ENCODE measurements at places on chromosomes 3 and 15.

DNA sequence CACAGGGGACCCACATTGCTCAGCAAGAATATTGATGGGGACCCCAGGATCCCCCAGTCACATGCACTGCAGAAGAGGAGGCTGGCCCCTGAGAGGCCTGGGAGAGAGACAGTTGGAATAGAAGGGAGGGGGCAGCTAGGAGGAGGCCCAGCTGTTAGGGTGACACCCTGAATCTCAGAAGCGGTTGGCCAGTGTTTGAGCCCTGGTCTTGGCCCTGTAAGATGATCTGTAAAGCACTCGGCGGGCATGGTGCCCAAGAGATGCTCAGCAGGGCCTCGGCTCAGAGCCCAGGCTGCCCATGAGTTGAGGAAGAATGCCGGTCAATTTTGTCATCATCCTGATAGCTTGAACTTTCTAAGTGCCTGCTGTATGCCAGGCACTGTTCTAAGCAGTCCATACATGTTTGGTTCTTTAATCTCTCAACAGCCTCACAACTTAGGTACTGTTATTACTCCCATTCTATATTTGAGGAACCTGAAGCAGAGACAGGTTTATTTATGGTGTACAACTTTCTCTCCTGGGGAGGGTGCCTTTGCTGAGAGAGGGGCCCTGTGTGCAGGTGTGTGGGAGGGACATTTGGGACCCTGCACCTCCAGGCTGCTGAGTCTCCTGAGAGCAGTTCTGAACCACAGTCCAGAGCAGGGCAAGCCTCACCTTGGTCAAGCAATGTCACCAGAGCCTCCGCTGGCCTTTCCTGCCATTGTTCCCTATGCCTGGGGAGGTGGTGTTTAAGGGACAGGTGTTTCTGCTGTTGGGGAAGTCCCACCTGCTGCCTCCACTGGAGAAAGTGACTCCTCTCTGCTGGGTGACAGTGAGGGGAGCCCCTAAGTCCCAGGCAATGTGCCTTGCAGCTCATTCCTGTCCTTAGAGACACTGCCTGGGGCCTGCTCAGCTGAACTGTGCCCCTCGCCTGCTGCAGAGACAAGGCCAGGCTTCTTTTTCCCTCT lies 26.0 kb downstream of the SLC6A6 start:
- no peak for DNase-seq

DNA sequence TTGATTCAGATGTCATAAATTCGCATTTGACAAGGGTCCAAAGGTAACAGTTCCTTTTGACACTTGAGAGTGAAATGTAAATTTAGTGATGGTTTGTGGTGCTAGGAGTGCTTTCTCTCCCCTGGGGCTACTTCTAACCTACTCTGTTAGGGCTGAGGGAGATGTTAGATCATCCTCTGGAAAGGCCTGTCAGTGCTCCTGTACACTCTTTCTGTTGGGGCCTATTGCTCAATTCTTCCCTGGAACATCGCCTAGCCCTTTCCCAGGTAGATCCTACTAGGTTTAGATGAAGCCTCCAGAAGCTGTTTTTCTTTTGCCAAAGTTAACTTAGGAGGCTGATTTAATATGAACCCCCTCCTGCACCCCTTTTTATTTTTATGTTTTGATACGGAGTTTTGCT lies 1.4 kb downstream of the PCCB start:
- no peak for DNase-seq

DNA sequence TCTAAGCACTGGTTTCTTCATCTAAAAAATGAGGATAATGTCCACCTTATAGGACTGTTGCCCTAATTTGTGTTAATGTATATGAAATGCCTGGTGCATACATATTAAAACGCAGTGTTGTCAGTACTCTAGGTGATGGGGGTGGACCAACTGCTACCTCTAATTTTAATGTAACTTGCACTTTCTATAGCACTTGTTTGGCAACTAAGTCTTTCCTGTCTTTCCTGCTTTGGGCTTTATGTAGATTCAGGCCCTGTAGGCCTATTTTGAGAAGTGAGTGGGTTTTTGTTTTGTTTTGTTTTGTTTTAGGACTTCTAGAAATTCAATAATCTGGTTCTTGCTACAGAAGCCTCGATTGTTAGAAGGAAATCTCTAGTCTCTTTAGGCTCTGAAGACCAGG lies 21.2 kb downstream of the SLC7A14 start:
- DNase-seq, result no peak

DNA sequence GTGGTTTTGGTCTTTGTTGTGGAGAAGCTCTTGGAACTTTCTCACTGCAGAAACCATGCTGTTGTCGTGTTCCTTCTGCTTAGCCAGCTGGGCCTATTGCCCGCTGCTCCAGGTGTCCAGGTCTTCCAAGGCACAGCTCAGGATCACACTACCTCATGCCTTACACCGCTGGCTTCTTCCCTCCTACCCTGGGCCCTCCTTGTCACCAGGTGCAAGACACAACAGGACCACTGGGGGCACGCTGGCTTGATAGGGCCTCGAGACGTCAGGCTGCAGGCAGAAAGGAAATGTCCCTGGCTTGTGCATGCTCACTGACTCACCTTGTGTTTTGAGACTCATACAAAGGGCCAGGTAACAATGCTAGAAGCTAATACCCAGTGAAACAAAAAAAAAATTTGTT lies 32.3 kb downstream of the PAQR9 start:
- peak; percentile 80 for DNase-seq

- DNase-seq, result no peak
Measured at GRCh38 chr3:49313896-49314688, 25.8 kb downstream of the USP4 start.

DNA sequence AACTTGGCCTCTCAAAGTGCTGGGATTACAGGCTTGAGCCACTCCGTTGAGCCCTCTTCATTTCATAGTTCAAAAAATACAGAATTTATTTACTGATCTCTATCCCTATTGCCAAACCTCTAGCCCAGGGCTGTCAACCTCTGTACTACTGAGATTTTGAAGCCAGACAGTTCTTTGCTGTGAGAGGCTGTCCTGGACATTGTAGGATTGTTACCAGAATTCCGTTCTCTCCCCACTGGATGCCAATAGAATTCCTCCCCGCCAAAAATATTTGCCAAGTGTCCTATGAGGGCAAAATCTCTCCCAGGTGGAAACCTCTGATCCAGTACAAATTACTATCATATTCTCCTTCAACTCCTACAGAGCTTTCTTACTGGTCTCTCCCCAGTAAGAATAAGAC lies 29.6 kb upstream of the ADAMTS9 start:
- no peak for DNase-seq

DNA sequence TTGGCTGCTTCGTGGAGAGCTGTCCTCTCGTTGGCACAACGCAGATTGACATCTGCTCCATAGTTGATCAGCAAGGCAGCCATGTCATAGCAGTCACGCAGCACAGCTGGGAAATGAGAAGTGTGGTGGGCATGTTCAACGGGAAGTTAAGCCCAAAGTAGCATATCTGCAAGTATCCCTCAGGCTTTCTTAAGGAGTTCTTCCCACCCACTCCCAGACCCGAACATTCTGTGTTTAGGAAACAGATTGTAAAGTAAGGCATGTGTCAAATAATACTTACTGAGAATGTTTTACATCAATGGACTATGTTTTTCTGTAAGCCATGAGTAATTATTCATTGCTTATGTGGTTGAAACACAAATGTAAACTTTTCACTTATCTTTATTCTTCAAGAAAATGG lies 9.2 kb downstream of the ASB14 start:
- DNase-seq, result no peak

GRCh38 chr3:23776352-23776891 lies 29.3 kb upstream of the UBE2E1 start:
- DNase-seq, result no peak

DNA sequence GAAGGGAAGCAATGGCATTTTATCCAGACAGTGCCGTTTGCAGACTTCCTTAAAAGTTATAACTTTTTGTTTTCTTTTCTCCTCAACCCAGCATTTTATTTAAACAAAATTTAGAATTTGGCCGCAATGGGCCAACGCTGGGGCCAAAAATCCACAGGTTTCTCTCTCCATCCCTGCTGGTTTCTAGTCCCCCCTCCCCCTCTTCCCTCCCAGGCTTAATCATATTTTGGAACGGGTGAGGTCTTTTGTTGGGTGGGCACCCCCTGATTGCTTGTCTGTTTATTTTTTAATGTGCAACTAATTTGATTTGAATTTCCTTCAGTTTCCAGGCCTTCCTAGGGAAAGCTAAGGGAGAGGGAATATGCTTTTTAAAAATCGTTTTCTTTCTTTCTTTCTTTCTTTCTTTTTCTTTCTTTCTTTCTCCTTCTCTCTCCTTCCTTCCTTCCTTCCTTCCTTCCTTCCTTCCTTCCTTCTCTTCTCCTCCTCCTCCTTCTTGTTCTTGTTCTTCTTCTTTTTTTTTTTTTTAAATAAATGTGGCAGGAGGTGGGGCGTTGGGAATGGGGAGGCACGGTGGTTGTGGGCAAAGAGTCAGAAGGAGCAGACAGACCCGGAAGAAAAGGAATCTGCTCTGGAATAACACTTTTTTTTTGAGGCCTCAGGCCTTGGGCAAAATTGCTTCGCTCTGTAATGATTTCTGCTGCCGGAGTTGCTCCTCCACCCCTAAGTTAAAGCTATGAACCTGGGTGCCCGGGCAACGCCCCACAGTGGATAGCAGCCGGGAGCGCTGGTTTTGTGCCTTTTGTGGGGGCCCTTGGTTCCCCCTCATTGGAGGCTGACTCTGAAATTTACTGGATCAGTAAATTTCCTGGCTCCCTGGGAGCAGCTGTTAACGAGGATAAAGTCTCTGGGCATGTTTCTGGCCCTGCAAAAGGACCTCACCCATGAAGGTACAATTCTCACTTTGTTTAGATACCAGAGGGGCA lies 1.9 kb downstream of the FNDC3B start:
- peak; percentile 53 for DNase-seq

- peak; percentile 74 for DNase-seq
Measured at GRCh38 chr15:77836121-77836692, 203.5 kb upstream of the LINGO1 start.

DNA sequence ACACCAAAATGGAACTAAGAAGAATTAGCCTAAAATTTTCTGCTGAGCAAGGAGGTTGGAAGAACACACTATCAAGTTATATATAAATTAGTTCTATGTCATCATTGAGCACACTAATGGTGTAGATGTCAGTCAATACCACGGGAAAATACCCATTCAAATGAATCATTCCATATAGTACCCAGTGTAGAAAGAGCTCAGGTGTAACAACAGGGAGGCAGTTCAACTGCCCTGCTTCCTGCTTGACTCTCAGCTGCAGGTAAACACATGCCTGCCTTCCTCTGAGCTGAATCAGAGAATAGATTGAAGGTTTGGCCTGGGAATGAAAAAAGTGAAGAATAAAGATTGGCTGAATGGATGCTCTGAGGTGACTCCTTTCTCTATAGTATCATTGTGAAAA lies 1088.0 kb downstream of the AGBL1 start:
- no peak for DNase-seq
